Testis (tissue), 5 donors: ENCODE measurements at places on chromosomes 13 and 19.
A peak's percentile ranks its signal among the peaks of the same experiment; 100 is the strongest.

- DNase-seq: peak; percentile 99
Measured at GRCh38 chr19:20661150-20661819, at the start of gene ZNF626. Gene ZNF626, minus strand, starts transcription at chr19:20661571. Its CDS starts 125 bp downstream, at chr19:20661446.

- DNase-seq: no peak
Measured at GRCh38 chr13:109351236-109351635, 435.1 kb downstream of the IRS2 start.

DNA sequence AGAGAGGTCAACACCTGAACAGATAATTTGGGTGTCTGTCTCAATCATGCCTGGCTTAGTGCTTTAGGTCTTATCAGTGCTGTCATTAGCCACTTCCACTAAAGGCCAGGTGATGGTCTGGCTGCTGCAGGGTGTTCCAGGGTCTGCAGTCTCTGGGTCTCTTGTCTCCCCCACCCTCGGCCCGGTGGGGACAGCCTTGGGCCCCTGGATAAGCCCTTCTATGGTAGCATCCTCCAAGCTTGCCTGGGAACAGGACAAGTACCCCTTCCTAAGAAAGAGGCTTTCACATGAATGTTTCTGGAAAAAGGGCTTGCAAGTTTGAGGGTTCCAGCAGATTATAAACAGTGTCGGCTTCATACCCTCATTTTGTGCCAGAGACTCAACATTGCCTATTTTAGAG is 29.3 kb upstream of the ZNF536 start:
- no peak for DNase-seq

- peak; percentile 58 for DNase-seq
Measured at GRCh38 chr13:110233181-110233950, 73.6 kb downstream of the COL4A1 start.
